ENCODE measurements at places on chromosomes 4 and X.

GRCh38 chr4:153781717-153782416 lies 7.0 kb downstream of the SFRP2 start:
- no peak for DNase-seq

DNA sequence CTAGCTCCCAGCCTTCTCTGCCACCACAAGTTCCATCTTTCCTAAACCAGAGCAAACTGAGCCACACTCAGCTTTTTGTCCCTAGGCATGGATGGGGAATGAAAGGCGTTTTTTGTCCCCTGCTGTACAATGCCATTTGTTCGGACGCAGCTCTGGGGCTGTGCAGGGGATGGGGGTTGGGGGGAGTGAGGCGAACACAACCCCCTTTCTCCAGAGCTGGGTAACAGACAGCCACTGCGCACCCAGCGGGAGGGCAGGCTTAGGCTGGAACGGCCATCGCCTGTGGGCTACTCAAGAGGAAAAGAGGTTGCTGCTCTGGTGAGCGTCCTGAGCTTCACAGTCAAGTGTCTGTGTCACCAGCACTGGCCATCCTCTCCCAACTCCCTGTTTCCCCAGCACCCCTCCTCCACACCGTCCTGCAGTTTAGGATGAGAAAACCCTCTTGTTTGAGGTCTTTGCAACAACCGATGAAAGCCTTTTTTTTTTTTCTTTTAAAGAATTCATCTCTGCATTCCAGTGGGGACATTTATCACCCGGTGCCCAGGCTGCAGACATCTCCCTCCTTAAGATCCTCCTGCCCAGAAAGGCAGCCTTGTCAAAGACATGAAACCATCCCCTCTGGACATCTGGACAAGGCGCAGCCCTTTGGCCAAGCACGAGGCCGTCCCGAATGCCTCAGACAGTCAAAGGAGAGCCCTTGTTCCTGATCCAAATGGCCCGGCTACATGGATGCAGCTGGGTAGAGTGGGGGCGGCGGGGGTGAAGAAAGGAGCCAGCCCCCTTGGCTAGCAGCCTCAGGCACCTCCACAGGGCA lies 419.6 kb downstream of the BCOR start:
- DNase-seq = peak; percentile 28

GRCh38 chr4:85762529-85762871 lies 287.6 kb downstream of the ARHGAP24 start:
- no peak for DNase-seq

DNA sequence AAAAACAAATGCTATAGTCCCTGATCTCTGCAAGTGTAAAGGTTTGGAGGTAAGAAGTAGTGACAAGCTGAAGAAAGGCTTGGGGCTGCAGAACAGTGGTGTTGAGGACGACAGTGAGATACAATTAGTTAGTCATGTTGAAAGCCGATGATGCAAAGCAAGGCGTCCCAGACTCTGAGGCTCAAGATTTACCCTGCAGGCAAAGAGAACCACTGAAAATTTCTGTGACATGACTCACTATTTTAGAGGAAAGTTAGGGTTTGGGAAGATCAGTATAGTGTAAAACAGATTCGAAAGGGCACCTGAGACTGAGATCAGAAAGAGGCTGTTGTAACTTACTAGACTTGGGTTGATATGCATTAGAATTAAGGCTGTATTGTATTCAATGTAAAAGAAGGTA lies 281.3 kb upstream of the FTHL17 start:
- peak; percentile 19 for DNase-seq

DNA sequence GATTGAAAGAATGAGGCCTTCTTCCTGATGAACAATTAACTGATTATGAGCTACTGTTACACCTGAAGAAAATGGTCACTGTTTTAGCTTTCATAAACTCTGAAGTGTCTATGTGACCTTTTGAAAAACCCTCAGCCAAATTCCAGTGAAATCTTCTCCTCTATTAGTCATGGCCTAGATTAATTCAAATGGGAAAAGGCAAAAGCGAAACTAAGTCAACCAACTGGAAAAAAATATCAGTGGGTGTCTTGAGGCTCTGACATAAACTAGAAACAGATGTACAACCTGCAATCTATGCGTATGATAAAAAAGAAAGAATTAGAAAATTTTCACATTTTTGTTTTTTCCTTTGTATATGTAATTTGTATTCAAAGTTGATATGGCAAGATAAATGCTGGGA lies 169.4 kb upstream of the BANK1 start:
- peak; percentile 7 for DNase-seq

DNA sequence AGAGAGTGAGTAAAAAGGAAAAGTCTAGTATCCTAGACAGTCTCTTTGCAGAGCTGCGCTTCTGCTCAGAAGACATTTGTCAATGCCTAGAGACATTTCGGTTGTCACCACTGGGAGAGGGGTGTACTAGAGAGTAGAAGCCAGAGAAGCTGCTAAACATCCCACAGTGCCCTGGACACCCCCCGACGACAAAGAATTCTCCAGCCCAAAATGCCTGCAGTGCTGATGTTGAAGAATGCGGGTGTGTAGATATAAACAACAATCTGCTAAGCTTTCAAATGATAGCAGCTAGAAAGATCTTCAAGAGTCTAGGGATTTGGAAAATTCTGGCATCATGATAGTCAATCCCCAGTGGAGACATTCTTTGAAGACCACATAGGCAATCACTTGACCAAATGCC lies 90.1 kb downstream of the PALLD start:
- no peak for DNase-seq

DNA sequence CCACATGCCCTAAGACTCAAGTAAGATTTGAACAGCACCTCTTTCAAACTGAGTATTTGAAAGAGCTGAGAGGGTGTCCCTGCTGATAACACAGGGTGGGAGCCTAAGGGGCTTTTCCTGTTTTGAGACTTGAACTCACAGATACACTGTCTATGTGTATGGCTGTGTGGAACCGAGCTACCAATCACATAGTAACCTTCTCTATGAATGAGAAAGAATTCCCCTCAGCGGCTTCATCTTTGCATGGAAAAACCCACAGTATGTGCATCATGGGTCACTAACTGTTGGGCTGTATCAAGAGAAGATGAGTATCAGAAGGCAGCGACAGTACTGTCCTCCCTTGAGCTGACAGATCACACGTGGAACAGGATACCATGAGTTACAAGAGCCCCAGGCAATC lies 336.3 kb downstream of the AFF2 start:
- DNase-seq = no peak

- no peak for DNase-seq
Observed at GRCh38 chr4:2768921-2769336, 12.8 kb upstream of the TNIP2 start.

DNA sequence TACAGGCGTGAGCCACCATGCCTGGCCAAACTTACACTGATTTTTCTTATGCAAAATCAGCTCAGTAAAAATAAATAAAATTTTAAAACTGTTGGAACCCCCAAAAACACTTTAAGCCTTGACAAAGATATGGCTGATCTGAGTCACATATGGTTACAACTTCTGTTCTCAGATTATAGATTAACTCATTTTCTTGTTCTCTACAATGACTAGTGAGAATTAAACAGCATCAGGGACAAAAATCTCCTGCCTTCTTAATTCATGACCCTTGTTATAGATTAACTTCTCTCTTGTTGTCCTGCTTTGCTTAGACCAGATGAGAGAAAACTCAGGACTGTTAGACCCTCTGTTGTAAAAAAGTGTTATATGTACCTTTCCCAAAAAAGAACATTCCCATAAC lies 24.2 kb upstream of the EXOC1L start:
- DNase-seq = no peak

DNA sequence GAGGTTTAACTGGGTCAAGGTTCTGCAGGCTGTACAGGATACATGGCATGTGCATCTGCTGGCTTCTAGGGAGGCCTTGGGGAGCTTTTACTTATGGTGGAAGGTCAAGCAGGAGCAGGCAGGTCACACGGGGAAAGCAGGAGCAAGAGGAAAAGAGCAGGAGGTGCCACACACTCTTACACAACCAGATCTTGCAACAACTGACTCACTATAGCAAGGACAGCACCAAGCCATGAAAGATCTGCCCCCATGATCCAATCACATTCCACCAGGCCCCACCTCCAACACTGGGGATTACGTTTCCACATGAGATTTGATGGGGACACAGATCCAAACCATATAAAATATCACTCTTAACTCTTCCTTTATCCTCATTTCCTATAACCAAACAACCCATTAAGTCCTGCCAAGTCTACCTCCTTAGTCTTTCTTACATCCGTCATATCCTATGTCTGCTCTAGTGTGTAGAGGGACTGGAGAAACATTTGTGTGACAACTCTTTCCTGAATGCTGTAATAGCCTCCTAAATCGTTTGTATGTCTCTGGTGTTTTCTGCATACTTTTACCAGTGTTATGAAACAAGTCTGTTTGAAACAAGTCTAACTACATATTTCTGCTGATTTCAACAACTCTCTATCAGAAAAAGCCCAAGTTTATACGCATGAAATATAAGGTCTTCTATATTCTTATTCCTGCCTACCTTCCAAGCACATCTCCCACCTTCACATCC lies 8.3 kb upstream of the RAP2C start:
- no peak for DNase-seq

DNA sequence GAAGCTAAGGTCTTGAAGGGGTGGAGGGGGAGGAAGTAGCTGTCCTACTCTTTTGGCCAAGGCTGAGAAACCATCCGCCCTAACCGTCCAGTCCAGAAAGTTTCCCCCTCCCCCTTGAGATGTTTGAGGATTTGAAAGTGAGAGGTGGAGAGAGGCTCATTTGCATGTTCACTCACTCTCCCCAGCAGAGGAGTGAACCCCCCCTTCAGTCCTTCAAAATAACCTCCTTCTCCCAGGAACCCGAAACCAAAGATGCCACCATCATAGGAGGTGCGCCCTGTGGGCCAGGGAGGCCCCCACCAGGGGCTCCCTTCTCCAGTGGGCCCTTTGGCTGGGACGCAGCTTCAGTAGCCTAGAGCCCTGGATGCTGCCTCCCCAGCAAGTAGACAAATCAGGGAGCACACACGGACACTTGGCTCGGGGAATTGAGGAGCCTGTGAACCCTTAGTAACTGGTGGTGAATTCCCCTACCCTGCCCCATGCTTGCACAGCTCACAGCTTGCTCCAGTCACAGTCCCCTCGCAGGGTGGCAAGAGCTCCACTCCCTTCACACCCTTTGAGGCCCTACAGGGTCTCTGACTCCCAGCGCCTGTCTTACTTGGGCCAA lies 25.6 kb downstream of the ELF4 start:
- DNase-seq = no peak

- DNase-seq = no peak
Observed at GRCh38 chrX:57771689-57772088, 91.6 kb upstream of the NLRP2B start.

GRCh38 chr4:84145176-84145575 lies 353.9 kb downstream of the NKX6-1 start:
- peak; percentile 31 for DNase-seq

- DNase-seq = no peak
Observed at GRCh38 chrX:67700602-67701001, 156.8 kb downstream of the AR start.

DNA sequence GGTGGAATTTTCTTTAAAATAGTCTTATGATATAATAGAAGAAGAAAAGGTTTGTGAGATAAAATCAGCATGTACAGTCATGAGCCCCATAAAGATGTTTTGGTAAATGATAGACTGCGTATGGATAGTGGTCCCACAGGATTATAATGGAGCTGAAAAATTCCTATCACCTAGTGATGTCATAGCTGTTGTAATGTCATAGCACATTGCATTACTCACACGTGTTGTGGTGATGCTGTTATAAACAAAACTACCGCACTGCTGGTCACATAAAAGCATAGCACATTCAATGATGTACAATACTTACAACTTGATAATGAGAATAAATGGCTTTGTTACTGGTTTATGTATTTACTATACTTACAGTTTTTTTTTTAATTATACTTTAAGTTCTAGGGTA lies 715.2 kb upstream of the HTR2C start:
- DNase-seq = no peak

DNA sequence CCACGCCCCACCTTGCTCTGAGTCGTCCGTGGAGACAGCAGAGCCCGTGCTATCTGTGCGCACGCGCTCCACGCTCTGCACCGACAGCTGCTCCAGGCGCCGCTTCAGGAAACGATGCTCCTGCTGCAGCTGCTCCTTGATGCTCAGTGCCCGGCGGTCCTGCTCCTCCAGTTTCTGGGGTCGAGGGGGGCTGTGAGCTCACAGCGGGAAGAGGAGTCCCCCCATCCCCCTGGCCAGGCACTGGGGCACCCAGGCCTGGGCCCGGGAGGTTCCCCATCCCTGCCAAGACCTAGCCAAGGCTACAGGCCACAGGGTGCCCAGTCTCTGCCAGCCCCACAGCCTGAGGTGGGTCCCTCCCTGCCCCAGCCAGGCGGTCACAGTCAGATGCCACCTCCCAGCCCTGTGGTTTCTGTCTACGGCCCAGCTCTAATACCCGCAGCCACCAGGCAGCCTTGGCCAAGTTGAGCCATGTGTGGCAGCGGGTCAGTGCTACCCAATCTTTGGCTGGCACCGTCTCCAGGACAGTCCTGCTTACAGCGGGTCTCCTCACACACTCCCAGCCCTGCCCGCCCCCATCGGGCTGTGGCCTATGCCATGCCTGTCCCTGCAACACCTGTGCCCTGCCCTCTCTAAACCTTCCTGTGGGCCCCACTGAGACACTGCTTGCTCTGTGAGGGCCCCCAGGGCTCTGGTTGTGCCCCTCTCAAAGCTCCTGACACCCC lies 9.3 kb upstream of the HAUS3 start:
- no peak for DNase-seq

- DNase-seq = no peak
Observed at GRCh38 chrX:150226223-150226965, 136.7 kb upstream of the MAMLD1 start.

- DNase-seq = no peak
Observed at GRCh38 chr4:104592183-104592582, 97.5 kb upstream of the CXXC4 start.

- DNase-seq = no peak
Observed at GRCh38 chr4:85724791-85725563, 250.0 kb downstream of the ARHGAP24 start.

DNA sequence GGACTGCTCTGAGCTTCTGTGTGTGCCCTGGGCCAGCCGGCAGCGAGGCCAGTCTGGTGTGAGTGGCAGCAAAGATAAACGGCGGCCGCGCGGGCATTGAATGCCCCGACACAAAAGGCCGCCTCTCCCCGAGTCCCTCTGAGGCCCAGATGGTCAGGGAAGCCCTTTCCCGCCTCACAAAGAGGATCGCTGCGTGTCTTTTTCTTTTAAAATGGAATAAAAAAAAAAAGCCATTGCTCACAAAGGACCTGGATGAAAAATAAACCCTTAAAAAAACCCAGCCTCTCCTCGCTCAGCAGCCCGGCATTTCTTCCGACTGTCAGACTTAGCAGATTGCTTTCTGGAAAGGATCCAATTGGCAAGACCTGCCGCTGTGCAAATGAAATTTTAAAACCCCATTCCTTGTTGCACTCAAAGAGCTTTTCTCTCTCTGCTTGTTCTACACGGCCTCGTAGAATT lies 578.7 kb downstream of the BCOR start:
- DNase-seq = no peak

GRCh38 chrX:27276751-27277150 lies 186.4 kb downstream of the PPP4R3C start:
- DNase-seq = no peak

Measured in COLO829 (cell line).